ENCODE measurements at places on chromosomes 12 and 14. TPM values are rescaled to one million over a fixed set of nuclear protein-coding genes. Genes with fewer than 3 reads are reported as not detected.

The PPP2R5C gene
- 716 TPM for total RNA-seq

GRCh38 chr12:57162553-57163125 is 15.2 kb upstream of the LRP1-AS start:
- no peak for DNase-seq

GRCh38 chr12:109987615-109988014 is 8.6 kb downstream of the GIT2 start:
- no peak for DNase-seq

The C12orf56 gene
- total RNA-seq, result not detected

DNA sequence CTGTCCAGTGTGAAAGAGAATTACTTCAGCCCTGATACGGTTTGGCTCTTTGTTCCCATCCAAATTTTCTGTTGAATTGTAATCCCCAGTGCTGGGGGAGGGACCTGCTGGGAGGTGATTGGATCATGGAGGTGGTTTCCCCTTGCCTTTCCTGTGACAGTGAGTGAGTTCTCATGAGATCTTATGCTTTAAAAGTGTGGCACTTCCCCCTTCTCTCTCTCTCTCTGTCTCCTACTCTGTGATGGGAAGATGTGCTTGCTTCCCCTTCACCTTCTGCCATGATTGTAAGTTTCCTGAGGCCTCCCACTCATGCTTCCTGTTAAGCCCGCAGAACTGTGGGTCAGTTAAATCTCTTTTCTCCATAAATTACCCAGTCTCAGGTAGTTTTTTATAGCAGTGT is 5.5 kb upstream of the SLC15A5 start:
- no peak for DNase-seq

GRCh38 chr14:71438684-71439083 is 493.5 kb upstream of the RGS6 start:
- no peak for DNase-seq

The SLC38A1 gene
- total RNA-seq, result 385 TPM

GRCh38 chr12:124716208-124717130 is 147.2 kb downstream of the SCARB1 start:
- no peak for DNase-seq

- no peak for DNase-seq
Measured at GRCh38 chr12:3328081-3328480, 162.9 kb upstream of the PRMT8 start.

The MGP gene
- not detected for total RNA-seq

The FICD gene
- 6.6 TPM for total RNA-seq

GRCh38 chr12:16220120-16220519 is 57.4 kb downstream of the SLC15A5 start:
- no peak for DNase-seq

- DNase-seq, result no peak
Measured at GRCh38 chr12:109619002-109619604, 45.5 kb downstream of the MVK start.

DNA sequence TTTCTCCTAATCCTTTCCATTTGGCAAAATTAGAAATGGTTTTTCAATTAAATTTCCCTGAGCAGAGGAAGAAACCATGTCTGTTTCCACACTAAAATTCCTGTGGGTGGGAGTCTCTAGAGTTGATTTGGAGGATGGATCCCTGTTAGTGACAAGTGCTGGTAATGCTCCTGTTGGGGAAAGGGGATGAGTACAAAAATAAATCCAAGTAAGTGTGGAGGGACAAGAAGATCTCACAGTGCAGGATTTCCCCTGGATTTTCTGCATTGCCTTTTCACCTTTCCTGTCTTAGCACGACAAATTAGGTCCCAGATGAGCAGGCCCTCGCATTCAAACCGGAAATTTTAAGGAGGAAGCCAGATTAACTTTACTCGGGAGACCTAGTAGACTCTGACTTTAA is 107.5 kb downstream of the DAD1 start:
- DNase-seq, result no peak

DNA sequence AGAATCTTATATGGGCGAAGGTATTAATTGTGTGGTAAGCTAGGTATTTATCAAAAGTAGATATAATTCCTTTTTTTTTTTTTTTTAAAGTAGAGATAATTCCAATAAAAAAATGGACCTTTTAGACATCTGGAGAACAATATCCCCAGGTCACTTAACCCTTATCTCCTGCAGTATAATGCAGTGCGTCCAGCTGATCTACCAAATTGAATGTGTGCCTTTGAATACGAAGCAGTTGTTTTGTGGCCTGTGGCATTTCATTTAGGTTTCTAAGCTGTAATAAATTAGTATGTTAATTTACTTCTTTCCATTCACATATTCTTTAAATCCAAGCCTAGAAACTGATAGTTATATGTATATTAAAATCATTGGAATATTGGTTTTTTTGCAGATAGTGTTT is 3.1 kb downstream of the FUT8 start:
- no peak for DNase-seq

GRCh38 chr12:113368331-113368730 is 9.9 kb downstream of the PLBD2 start:
- DNase-seq, result no peak

DNA sequence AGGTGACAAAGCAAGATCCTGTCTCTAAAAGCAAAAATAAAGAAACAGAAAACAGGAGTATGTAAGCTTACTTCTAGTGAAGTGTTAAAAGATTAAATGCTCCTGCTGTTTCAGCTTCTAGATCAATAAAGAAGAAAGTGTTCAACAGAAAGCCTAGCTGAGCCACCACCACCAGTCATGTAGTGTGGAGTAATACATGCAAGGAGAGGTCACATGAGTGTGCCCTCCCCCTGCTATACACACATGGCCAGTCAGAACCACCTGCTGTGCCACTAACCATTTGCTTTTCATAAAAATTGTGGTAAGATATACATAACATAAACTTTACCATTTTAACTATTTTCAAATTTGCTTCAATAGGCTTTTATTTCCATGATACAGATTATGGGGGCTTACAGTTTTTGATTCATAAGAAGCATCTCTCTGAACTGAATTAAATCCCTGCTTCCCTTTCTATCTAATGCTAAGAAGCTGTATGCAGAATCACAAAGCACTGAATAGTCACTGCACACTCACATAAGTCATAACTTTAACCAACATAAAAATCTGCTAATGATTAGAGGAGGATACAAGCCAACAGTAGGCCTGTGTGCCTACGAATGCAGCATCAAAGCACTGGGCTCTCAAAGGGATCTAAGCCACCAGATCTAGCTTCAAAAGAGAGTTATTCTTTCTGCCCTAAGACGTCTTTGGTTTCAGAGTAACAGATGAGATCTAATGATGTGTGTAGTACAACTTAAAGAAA is 515.5 kb downstream of the C12orf50 start:
- DNase-seq, result no peak

GRCh38 chr14:32623300-32624093 is 294.4 kb downstream of the AKAP6 start:
- no peak for DNase-seq
